ENCODE measurements at places on chromosomes 16 and 17.

DNA sequence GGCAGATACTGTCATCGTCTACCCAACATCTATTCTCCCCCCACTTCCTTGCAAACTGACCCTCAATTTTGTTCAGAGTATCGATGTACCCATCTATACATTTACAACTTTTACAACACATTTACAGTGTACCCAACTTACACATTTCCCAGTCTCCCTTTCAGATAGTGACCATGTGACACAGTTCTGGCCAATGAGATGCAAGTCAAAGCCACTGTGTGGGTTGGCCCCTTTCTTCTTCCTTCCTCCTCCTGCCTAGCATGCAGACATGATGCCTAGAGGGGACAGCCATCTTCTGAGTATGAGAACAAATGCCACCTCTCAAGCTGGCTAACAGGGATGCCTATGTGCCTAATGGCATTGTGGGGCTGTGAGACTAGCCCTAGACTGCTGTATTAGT, 11.3 kb upstream of the NFAT5 start:
- no peak for DNase-seq

- DNase-seq = no peak
These were observed 38.2 kb upstream of the GSE1 start for GRCh38 chr16:85574672-85575475.

GRCh38 chr16:87878704-87879103, 9.4 kb upstream of the SLC7A5 start:
- DNase-seq = no peak

DNA sequence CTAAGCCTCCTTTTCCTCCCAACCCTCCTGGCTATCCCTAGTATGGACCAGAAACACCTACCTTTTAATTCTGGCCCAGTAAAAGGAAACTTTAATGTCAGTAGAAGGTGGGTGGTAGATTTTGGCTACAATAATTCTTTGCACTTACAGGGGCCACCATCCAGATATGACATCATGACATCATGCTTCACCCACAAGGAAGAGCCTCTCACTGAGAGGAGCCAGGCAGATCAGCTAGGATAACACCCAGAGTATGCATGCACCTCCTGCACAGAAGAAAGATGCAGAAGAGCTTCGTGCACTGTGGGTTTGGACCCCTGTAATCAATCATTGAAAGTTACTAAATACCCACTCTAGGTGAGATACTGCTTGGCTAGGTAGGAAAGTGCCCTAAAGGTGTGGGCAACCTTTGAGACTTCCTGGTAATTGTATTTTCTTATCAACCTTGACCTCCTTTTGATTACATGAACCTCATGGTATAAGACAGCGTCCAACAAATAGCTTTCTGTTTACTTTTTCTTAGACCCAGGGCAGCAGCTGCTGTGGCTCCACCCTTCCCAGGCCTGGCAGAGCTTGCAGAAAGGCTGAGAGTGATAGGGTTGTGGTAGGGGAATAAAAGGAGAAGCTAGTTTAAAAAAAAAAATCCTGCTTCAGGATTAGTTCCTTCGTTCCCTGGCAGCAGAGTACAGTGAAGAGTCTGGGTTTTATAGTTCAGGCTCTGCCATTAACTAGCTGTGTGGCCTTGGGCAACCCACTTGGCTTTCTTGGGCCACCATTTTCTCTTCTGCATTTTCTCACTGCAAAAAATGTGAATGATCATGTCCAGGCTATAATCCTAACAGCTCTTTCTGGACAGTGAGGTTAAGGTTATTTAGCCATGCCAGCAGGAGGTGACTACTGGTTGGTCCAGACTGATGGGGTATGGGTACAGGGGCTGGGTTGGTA, 6.2 kb downstream of the MAP3K14 start:
- no peak for DNase-seq

- DNase-seq = no peak
These were observed 178.7 kb downstream of the SEC14L1 start for GRCh38 chr17:77319211-77320043.

GRCh38 chr16:23514381-23515152, 4.3 kb upstream of the GGA2 start:
- no peak for DNase-seq

- DNase-seq = no peak
These were observed 6.0 kb downstream of the NAGPA start for GRCh38 chr16:5027575-5028235.

GRCh38 chr16:81686391-81687130, 92.5 kb upstream of the PLCG2 start:
- no peak for DNase-seq

DNA sequence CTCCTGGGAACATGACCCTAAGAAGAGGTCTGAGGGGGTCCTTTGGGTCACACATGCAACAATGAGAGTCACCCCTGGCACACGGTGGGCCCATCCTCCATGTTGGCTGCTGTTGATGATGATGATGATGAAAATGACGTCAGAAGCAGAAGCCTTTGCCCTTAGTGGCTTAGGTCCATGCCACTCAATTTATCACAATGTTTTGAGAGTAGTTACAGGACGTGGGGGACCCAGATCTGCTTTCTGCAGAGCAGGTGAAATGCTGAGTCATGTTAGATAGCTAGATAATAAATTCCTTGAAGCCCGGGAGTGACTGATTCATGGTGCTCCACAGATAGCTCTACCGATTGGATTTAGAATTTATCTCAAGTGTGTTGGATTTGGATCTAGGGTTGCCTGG, 53.9 kb downstream of the VPS35L start:
- no peak for DNase-seq

- DNase-seq = no peak
These were observed 33.8 kb downstream of the VWA3A start for GRCh38 chr16:22126037-22126558.

GRCh38 chr17:38602453-38602852, 3.3 kb downstream of the SRCIN1 start:
- no peak for DNase-seq

DNA sequence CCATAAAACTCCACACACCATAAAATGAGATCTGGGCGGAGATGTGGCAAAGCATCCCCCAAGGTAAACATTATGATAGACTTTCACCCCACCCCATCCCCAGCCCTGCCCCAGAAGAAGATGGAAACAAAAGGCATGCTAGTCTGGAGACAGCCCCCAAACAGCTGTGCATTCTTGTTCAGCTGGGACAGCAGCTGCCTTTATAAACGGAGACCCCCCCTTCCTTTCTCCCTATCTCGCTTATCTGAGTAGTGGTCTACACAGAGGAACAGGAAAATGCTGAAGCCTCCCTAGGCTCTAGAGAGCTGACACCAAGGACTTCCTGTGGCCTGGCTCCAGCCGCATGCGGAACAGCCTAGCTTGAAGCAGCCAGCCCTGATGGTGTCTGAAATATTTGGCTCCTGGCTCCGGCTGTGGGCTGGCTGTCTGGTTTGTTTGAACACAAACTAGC, 190.3 kb upstream of the ANKFN1 start:
- no peak for DNase-seq

- no peak for DNase-seq
These were observed 149.8 kb upstream of the RPL38 start for GRCh38 chr17:74053712-74054078.

GRCh38 chr16:66369055-66369592, 2.6 kb downstream of the CDH5 start:
- no peak for DNase-seq

- DNase-seq = no peak
These were observed 151.1 kb downstream of the SDK2 start for GRCh38 chr17:73492821-73493814.

DNA sequence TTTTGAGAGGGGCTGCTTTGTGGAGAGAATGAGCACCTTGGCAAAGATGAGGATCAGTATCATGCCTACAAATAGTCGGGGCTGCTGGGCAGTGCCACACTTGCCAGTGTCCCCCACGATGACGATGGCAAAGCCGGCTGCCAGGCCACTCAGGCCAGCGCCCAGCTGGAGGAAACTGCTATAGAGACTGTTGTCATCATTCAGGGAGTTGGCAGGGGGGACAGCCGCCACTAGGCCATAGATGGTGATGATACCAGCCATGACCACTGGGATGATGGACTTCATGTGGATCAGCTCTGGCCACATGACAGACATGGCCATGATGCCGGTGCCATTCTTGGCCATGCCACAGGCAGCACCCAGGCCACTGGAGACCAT, 23.8 kb downstream of the MINK1 start:
- DNase-seq = no peak

- no peak for DNase-seq
These were observed 75.1 kb downstream of the WSB1 start for GRCh38 chr17:27368980-27369379.
